Upper lobe of right lung (tissue), 1 donor: ENCODE measurements at places on chromosomes 13 and 19.

GRCh38 chr13:63938851-63939250 is 2523.2 kb upstream of the PCDH20 start:
- DNase-seq, result no peak

DNA sequence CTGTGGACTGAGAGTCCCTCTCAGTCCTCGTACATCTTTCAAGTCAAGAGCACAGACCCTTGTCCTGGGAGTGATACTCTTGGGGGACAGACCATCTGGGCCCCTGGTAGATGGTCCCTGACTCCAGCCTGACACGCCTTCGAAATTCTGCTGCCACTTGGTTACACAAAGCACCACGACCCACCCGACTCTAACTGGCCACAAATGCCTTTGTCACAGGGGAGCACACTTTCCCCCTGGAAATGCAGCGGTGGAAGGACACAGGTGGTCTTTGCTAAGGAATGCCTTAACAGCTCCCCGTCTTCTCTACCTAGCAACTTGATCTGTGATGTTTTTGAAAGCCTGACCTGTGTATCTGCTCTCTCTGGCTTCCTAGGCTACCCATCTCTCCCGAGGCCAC is 13.8 kb upstream of the DHRS12 start:
- no peak for DNase-seq

DNA sequence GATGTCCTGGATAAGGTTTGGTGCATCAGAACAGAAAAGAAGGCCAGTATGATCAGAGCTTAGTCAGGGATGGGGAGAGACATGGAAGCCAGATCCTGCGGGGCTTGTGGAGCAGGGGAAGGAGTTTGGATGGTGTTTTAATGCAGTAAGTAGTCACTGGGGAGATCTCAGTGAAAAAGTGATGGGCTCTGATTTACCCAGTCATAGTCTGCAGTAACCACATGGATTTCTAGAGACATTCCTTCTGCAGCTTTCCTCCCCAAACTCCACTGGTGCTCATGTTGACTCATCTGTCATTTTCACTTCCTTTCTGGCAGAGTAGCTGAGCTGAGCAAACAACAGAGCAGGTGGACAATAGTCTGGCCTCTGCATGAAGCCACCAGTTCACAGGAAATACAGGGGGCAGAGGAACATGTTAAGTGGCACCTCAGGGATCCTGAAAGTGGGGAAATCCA is 144.1 kb downstream of the DPF1 start:
- no peak for DNase-seq

GRCh38 chr19:44776402-44777096 is 1.1 kb upstream of the CBLC start:
- DNase-seq, result peak; percentile 80

GRCh38 chr13:42396501-42396900 is 124.5 kb downstream of the AKAP11 start:
- DNase-seq, result no peak

- no peak for DNase-seq
These were observed 3.4 kb downstream of the CCNE1 start for GRCh38 chr19:29815231-29815630.

DNA sequence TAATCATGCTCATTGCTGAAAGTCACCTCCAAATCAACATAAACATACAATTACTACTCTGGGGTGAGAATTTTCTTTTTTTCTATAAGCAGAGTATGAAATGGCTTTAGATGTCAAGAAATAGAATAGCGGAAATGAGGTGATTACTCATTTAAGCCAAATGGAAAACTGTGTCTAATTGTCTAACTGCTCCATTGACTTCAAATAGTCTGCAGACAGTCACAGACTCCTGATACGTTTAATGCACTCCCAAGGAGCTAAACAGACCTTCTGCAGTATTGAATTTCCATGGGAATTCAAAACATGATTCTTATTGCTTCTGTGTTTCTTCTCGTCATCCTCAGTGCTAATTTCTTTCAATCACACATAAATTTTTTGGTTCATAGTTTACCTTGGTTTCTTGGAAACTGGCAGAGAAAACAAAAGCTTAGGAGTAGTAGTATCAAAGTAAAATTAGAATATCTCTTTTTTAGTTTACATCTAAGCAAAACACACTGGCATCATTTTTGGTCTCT is 865.2 kb upstream of the SLC10A2 start:
- DNase-seq, result no peak

- DNase-seq, result no peak
These were observed 158.0 kb downstream of the DLEU7 start for GRCh38 chr13:50685491-50685890.

DNA sequence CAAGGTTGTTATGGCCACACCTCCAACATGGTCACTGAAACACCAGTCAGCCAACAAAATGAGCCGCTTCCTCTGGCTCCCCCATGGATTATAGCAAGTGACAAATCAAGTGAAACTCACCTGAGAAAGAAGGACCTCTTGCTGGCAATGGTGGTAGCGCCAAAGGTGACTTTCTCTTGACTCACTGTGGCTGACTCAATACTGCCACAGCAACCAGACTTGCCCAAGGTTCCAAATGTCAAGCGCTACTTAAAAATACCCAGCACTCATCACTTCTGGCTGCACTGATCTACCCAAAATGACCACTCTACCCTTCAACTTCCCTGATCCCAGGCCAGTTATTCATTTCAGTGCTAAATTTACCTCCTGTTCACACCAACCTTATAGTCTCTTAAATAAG is 495.5 kb downstream of the FOXO1 start:
- DNase-seq, result no peak

GRCh38 chr19:52535771-52536447 is 8.4 kb downstream of the ZNF808 start:
- peak; percentile 89 for DNase-seq

- DNase-seq, result no peak
These were observed 27.1 kb upstream of the MYCBP2 start for GRCh38 chr13:77353995-77354394.

GRCh38 chr19:17687857-17688784 is at the start of gene UNC13A:
TSS of gene UNC13A (minus strand) at chr19:17688354. CDS start at chr19:17688199, 155 bp downstream.
- DNase-seq, result peak; percentile 69

DNA sequence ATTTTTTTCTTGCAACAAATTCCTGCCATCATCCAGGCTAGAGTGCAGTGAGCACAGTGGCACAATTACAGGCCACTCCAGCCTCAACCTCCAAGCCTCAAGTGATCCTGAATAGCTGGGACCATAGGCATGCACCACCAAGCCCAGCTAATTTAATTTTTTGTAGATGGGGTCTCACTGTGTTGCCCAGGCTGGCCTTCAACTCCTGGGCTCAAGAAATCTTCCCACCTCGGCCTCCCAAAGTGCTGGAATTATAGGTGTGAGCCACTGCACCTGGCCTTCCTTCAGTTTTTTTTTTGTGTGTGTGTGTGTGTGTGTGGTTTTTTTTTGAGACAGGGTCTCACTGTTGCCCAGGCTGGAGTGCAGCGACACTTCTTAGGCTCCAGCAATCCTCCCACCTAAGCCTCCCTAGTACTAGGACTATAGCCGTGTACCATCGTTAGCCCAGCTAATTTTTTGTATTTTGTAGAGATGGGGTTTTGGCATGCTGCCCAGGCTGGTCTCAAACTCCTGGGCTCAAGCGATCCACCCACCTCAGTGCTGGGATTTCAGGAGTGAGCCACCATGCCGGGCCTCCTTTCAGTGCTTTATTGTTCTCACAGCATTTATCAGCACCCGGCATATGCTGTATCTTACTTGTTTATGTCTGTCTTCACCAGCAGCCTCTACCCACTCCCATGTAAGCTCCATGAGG is 5.9 kb upstream of the SRRM5 start:
- no peak for DNase-seq

- DNase-seq, result no peak
These were observed 870.2 kb downstream of the EFNB2 start for GRCh38 chr13:105665284-105665683.

GRCh38 chr13:51874651-51875050 is 12.9 kb downstream of the CCDC70 start:
- DNase-seq, result no peak

DNA sequence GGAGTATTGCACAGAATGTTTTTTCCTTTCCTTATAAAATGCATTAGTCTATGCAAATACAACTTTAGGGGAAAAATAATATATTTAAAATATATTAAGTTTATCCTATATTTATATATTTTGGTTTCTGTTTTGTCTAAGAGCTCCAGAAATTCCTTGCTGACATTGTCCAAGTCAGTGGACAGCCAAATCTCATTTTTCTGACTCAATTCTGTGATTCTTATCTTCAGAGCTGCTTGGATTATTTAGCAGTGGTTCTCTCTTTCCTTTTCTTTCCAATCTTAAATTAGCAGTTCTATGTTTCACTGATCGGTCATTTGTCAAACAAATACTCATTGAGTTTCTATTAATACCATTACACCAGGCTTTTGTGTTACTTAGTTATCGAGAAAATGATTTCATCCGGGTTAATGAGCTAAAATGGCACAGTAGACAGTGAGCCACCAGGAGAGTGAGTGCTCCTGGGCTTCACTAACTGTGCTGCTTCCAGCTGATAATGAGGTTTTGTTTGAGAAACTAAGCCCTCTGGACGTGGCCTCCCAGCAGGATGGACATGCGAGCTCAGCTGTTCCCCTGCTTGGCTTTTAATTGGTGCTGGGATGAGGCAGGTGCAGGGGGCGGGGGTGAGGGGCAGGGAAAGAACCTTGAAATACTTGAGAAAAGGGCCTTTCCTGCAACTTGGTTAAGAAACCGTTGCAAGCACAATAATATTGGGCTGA is 44.0 kb downstream of the ATP11A start:
- peak; percentile 48 for DNase-seq

DNA sequence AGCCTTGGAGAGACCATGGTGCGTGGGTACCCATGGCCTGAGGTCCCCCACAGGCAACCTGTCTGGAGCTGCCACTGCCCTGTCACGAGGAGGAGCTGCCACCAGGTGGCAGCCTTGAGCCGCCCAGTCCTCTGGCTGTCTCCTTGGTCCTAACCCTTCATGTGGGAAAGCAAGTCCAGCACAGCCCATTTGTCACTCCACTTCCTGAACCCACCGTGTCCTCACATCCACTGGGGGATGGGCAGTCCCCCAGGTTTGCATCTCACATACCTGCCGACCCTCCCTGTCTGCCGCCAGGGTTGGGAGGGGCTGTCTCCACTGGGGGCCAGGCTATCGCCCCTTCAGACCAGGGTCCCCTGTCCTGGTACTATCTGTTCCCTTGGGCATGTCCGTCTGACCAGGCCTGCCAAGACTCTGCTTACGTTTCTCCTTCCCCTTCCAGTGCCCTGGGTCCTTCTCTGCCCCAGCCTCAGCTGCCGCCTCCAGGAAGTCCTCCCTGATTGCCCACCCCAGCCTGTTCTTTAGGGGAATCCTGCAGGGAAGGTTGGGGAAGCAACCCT is 4.5 kb downstream of the FAM174C start:
- peak; percentile 92 for DNase-seq

GRCh38 chr13:47650209-47650608 is 350.9 kb downstream of the SUCLA2 start:
- DNase-seq, result no peak

DNA sequence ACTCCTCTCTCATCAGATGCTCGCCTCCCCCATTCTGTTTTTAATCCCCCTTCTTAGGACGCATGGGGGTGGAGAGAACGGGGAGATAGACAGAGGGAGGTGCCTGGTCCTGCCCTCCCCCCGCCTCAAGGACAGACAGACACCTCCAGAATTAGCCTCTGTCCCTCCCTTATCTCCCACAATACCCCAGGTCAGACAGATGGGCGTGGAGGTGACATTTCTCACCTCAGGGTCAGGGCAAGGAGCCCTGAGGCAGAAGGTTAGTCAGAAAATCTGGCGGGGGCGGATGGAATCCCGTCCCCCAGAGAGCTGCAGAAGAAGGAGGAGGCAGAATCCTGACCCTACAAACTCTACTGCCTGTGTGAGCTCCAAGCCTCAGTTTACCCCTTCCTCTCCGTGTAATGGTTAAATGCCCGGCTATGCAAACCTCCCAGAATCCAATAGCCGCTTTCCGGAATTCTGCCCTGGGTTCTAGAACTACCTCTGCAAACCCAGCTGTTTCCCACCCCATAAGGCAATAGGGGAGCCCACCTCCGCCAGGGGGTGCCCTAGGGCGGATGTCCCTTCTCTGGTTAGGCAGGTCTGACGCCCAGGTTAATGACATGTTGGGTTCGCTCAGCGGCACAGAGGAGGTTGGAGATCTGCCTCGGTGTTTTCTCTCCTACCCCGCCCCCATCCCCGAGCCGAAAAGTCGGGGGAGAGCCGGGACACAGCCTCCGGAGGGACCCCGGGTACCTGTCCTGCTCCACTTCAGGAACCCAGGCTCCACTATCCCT is 900 bp downstream of the PPP1R13L start:
- DNase-seq, result peak; percentile 87

DNA sequence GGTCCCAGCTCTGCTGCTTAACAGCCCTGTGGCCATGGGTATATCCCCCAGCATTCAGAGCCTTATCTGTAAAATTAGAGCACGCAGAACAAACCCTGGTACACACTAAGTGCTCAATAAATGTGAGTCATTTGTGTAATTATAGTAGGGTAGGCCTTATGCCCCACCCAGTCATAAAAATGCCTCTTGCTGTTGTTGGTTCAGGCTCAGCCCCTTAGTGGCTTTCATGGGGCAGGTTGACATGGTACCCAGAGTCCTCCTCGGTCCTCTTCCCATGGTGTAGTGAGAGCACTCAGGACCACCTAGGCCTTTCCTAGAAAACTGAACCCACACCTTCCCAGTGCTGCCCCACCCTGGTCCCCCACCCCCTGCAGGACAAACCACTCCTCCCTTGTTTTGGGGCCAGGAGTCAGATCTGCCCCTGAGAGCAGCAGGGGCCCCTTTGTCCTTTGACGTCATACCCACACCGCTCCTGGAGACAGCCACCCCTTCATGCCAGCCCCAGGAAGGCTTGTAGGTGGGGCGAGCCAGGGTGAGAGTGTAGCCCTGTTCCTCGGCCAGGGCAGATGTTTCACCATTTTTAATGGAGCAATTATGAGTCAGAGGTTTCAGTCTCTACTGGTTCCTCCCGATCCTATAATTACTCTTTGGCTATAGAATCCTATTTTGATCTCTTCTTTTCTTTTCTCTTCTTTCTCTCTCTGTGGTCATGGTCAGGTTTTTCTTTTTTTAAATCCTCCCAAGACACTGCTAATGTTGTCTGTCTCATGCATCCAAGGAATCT is 36.8 kb downstream of the ACTN4 start:
- peak; percentile 79 for DNase-seq

- no peak for DNase-seq
These were observed 14.8 kb downstream of the OPA3 start for GRCh38 chr19:45569619-45570421.

GRCh38 chr13:76879203-76879882 is 6.9 kb downstream of the KCTD12 start:
- peak; percentile 77 for DNase-seq

DNA sequence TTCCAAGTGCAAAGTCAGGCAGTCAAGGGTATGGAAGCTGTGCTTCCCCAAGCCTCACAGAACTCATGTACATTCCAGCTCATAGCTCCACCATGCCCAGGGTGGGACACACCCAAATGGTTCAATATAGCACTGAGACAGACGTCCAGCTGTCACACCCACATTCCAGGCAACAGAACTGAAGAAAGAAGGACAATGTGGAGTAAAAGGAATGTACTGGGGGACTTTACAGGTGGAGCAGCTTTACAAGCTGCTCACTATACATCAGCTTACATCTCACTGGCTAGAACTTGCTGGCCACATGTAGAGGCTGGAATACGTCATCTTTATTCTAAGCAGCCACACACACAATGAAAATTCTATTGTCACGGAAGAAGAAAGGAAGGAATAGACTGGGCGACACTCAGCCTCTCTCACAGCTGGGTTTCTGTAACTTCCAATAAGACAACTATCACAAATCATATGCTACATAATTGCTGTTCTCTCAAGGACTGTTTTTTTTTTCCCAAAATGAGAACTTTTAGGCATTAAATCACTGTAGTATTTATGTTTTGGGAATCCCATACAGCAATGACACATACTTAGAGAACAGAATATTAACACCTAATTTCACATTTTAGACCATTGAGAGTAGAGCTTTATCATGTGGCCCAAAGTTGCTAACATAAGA is 86.1 kb downstream of the KLF12 start:
- DNase-seq, result no peak
